ENCODE measurements at places on chromosomes 7 and 10.

DNA sequence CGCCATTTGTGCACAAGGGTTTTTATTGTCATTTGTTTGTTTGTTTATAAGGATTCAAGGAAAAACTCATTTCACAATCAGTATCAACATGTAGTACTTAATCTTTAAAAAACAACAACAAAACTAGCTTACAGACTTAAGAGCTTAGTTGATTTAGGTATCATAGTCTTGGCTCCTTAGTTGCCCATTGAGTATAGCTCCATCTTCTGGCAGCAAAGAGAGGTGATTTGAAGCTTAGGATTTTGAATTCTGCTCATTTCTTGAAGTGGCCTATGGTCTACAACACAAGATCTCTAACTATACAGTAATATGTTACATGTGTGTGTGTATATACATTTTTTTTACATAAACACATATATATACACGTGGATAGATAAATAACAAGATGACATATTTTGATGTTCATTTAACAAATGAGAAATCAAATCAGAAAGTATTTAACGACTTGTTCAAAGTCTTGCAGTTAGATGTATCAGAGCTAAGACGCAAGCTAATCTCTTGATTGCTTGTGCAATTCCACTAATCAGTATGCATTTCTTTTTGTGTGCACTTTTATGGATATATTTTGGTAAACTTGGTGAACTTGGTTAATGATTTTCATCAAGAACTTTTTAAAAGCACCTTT is 307.3 kb downstream of the CAMK1D start:
- peak; percentile 15 for DNase-seq

GRCh38 chr7:42485301-42485766 is 248.3 kb upstream of the GLI3 start:
- DNase-seq = no peak

DNA sequence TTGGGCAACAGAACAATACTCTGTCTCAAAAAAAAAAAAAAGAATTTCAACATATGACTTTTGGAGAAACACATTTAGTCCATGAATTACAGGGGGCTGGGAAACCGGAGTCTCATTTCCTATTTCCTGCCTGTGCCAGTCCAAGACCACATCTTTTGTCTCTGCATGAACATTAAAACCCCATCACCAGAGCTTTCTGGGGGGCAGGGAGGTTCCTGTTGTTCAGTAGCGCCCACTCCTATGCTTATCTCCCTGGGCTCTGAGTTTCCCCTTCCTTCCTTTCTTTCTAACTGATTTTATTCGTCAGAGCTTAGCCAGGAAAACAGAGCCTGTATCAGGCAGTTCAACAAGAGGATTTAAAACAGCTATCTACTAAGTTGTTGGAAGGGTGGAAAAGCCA is 119.3 kb downstream of the CALN1 start:
- no peak for DNase-seq

GRCh38 chr7:106285855-106286492 is 1.2 kb upstream of the NAMPT start:
- DNase-seq = no peak

- DNase-seq = no peak
Measured at GRCh38 chr7:73681031-73681430, 2.2 kb downstream of the DNAJC30 start.

- DNase-seq = no peak
Measured at GRCh38 chr10:126218174-126218573, 170.1 kb downstream of the ADAM12 start.

- DNase-seq = no peak
Measured at GRCh38 chr10:108801775-108802517, 1121.4 kb downstream of the XPNPEP1 start.

DNA sequence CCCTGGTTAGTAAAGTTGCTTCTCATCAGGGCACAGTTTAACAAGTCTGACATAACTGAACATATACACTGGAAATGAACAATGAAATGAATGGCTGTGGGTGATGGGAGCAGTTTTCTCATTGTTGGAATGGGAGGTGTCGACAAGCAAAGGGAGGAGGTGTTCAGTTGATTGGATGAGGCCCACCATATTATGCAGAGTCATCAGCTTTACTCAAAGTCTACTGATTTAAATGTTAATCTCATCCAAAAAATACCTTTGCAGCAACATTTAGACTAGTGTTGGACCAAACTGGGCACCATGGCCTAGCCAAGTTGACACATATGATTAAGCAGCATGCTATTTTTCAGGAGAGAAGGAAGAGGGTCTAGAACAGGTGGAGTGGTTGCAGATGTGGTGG is 201.7 kb downstream of the RAMP3 start:
- DNase-seq = no peak

DNA sequence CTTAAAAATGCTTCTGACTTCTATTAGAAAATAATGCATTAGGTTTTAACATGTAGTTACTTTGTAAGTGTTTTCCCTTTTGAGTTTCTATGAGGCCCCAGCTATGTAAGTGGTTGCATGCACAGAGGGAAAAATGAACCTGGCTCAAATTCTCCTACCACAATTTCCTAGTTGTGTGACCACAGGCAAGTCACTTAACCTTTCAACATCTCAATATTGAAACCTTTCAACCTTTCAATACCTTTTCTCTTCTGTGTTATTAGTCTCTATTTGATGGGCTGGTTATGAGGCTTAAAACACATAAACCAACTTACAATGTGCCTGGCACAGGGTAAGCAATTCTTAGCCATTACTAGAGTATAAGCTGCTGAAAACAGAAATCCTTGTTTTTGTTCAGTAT is 203.0 kb downstream of the KCND2 start:
- no peak for DNase-seq

DNA sequence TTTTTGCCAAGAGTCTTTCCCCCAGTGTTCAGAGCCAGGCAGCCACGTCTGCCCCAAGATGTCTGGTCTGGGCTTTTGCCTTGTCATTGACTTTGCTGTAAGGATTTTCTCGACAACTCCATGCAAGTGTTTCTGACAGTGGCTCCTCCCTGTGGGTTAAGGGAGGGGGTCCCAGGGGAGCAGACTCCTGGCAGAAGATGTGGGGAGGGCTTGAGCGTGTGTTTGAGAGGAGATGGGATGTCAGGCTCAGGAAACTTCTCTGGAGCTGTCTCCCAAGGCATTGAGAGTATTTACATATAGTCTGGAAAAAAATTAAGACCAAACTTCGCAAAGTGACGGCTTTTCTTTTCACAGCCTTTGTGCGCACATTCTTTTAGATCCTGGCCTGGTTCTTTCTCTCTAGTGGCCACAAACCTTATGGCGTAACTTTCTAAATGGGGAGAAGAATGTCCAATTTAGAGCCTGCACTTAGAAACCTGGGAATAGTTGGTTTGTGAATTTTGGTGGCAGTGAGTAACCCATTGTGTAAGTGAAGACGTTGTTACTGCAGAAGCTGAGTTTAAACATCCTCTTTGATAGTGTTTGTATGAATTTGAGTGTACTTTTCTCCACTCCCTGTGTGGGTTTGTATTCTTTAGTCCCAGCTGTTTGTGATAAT is 201.5 kb downstream of the LRMDA start:
- no peak for DNase-seq

DNA sequence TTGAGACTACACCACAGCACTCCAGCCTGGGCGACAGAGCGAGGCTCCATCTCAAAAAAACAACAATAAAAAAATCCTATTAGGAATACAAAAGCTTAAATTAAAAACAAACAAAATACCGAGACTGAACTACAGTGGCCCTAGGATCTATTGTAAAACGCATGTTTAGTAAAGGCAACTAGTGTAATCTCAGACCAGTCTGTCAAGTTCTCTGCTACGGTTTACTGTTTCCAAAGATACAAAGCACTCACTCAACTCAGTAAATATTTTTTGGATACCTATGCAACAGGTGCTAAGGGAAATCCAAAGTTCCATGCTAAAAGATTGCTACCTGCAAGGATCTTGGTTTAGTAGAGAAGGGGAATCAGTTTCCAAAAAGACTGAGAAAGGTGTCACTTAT is 3.4 kb upstream of the MIOS start:
- no peak for DNase-seq

DNA sequence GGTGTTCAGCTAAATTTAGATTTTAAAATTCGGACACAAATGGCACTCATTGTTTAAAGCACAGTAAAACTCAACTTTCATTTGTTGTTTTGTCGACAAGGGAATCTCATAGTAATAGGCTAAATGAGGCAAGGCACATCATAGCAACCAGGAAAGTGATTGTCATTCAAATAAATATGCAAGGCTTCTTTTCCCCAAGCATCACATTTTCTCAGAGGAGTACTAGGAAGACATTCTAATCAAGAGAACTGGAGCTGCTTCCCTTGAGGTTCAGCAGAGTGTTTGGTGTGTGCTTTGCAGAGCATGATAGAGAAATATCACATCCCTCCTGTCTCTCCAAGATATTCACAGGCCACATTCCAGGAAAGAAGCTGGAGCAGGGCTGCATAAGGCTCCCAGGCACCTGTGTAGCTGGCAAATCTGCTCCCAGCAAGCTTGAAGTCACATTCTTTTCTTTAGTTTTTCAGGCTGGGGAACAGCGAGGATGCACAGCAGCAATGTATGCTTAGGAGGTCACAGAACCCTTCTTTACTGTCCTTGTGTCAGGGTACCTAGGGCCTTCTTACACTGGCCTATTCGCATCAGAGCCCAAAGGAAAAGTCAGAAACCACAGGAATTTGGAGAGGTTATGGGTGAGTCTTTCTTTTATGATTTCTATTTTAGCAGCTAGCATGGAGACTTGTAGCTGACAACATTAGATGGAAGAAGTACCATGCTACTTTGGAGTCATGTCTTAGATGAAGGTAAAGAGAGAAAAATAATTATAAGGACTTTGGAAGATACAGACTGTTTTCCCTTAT is 95.9 kb upstream of the HDAC9 start:
- no peak for DNase-seq

- DNase-seq = no peak
Measured at GRCh38 chr10:85226596-85226995, 898.2 kb downstream of the CCSER2 start.

DNA sequence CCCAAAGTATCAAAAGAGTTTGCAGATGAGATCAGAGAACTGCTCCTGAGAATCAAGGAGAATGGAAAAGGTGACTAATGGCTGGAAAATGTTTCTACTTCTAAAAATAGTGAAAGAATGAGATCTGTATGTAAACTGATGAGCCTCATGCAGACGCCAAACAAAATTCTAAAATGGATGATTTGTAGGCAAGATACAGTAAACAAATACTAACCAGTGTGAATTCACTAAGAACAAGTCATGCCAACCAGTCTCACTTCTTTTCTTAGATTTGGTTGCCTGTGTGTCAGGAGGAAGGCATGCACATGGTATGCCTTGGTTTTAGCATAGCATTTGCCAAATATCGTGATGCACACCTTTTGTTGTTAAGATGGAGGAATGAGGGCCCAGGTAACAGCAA is 94.9 kb upstream of the PIK3CG start:
- DNase-seq = no peak

DNA sequence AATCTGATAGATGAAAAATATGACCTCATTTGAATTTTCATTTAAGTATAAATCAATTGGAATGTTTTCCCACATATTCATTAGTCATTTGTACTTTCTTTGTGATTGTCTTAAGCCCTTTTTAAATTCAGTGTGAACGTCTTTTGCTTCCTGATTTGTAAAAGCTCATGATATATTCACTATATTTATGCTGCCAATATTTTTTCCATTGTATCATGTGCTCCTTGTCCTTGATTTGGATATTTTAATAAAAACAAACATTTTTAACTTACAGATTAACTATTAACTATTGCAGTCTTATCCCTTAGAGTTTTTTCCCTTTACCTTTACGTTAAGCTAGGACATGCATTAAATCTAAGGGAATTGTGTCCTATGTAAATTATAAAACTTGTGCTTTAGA is 157.7 kb downstream of the ADAM12 start:
- DNase-seq = no peak

DNA sequence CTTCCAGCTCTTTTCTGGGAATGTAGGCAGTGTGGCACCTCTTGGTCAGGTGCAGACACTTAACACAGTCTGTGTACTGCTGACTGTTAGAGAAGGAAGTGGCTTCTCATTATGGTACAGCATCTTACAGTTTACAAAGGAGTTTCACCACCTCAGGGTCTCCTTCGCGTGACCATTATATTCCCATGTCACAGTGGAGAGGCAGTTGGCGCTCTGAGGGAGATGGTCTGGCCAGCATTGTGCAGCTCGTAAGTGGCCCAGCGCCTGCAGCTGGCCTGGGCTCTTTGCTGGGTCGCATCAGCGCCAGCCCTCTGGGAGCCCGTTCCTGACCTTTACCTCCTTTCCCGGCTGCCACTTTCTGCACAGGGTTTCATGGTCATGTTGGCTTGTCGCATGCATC is 15.4 kb downstream of the TSPAN15 start:
- DNase-seq = no peak

- no peak for DNase-seq
Measured at GRCh38 chr7:101594790-101595189, 34.3 kb downstream of the MYL10 start.

- DNase-seq = no peak
Measured at GRCh38 chr10:102732661-102733060, 11.1 kb upstream of the WBP1L start.

DNA sequence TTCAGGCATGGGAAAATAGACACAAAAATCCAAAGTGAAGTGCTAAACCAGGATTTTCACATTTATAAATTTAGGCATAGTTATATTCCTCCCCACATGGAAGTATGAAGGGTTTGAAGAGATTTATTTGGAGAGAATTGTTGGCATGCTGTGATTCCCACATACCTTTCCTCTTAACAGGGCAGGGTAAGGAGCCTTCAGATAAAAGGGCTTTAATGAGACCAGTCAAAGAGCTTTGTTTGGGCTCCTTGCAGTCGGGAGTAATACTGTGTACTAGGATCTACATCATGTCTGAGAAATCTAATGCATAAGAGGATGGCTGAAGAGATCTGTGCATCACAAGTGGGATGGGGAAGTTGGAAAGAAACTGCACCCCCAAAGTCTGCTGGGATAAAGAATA is 140.8 kb upstream of the PTN start:
- no peak for DNase-seq

GRCh38 chr7:22174574-22174953 is 182.4 kb downstream of the RAPGEF5 start:
- no peak for DNase-seq

GRCh38 chr7:155143381-155143780 is 73.3 kb downstream of the HTR5A start:
- DNase-seq = no peak

- DNase-seq = no peak
Measured at GRCh38 chr10:104057717-104058116, 28.0 kb downstream of the COL17A1 start.

DNA sequence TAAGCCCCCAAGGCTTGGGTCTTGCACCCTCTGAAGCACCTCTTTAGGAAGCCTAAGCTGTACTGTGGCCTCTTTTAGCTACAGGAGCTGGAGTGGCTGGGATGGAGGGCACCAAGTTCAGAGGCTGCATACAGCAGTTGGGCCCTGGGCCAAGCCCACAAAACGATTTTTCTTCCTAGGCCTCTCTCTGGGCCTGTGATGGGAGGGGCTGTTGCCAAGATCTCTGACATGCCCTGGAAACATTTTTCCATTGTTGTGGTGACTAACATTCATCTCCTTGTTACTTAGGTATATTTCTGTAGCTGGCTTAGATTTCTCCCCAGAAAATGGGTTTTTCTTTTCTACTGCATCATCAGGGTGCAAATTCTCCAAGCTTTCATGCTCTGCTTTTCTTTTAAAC is 375.7 kb upstream of the NPSR1 start:
- DNase-seq = no peak

Data from effector memory CD8-positive, alpha-beta T cell (primary cell).